Mammary epithelial cell (primary cell): ENCODE measurements at places on chromosomes 4 and X. TPM values are rescaled to one million over a fixed set of nuclear protein-coding genes. Genes with fewer than 3 reads are reported as not detected.

Gene SPINK2
- not detected in 2 replicates for total RNA-seq

Gene BST1
- total RNA-seq: under 0.01 TPM

Gene CLCN4
- total RNA-seq: 7.0 TPM

Gene FAM236B
- total RNA-seq: not detected in 2 replicates

Gene SMR3B
- total RNA-seq: not detected in 2 replicates

Gene PABPC5
- total RNA-seq: 1.3 TPM

Gene KDR
- total RNA-seq: 0.35 and 0.49 TPM in 2 replicates

Gene CTSO
- 1.9 and 2.0 TPM in 2 replicates for total RNA-seq

GRCh38 chrX:14356401-14356800 lies 172.9 kb upstream of the GLRA2 start:
- peak; percentile 50 for DNase-seq

DNA sequence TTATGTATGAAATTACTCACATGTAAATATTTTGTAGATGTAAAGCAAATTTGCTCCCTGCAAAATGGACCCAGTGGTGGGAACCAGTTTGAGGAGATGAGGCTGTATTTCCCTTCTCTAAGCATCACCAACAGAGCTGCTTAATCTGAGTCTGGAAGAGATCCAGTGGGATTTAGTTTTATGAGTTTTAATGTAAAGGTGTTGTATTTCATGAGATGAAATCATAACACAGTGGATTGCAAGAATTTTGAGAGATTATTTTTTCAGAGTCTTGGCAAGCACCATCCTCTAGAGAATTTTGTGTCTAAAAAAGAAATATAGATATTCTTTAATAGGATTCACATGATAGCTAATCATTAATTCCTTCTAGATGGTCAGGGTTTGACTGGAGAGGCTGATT lies 35.6 kb upstream of the SFRP2 start:
- no peak for DNase-seq

GRCh38 chr4:8373270-8373972 lies 67.1 kb downstream of the ACOX3 start:
- DNase-seq: no peak

DNA sequence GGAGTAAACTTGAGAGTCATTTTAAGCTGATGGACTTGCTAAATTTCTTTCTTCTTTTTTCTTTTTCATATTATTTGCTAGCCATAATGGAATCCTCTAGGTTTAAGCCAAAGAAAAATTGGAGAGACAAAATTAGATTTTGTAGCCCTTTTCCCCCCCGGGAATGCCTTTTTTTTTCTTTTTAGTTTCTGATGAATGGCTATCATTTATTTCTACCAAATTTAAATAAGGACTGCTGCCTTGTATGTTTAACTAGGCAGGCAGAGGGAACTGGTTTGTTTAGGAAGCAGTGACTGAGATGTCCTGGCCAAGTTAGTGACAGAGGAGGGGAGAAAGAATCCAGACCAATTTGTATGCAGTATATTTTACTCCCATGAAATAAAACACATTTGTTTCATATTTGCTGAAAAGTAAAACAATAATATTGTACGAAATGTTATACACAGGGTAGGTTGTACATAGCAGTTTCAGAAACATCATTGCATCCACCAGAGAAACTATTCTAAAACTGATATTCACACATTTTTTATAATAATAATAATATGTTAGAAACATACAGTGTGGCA lies 5.7 kb downstream of the PITX2 start:
- no peak for DNase-seq

DNA sequence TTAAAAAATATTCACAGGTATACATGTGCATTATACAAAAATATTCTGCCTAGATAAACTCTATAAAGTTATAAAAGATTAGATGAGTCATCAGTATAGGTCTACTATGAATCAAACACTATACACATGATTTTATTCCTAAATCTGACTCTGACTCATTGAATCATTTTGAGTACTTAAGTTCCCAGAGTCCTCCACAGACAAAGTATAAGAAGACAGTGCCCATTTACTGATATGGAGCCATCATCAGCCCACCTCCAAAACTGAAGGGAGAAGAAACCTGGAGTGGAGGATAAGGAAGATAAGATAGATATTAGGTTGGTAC lies 28.7 kb upstream of the ANTXR2 start:
- DNase-seq: peak; percentile 40

GRCh38 chrX:15512401-15512965 lies 11.9 kb downstream of the BMX start:
- DNase-seq: peak; percentile 89

DNA sequence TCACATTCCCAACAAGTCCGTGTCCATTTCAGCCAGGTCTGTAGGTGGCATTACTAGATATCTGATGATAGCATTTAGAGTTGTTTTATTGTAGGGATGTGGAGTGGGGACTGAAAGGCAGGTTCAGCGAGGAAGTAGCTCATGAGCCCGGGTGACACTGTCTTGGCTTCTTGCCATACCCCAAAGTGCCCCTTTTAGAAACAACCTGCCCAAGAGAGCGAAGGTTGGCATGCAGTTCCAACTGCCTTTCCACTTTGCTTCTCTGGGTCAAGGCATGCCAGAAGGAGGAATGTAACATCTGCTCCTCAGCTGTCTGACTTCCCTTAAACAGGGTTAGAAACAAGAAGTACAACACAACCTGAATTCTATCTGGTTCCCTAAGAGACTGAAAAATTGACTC lies 9.0 kb downstream of the GRIA3 start:
- no peak for DNase-seq

GRCh38 chr4:158161551-158162354 lies 11.1 kb downstream of the GASK1B start:
- peak; percentile 81 for DNase-seq

GRCh38 chr4:169902658-169903345 lies 123.4 kb downstream of the MFAP3L start:
- no peak for DNase-seq

DNA sequence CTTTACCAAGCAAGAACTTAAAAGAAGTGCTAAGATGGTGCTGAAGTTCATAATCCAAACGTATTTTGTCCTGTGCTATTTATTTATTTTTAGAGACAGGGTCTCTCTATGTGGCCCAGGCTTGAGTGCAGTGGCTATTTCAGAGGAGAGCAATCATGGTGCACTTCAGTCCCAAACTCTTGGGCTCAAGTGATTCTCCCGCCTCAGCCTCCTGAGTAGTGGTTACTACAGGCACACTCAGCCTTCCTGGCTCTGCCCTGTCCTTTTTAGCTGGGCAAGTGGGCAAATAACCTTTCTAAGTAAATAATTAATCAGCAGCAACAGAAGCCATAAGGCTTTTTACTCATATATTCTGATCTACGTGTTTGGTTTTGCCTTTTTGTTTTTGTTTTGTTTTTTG lies 2.6 kb downstream of the NSD2 start:
- DNase-seq: no peak

- DNase-seq: no peak
Measured at GRCh38 chrX:53031380-53031779, 17.2 kb upstream of the GPR173 start.

DNA sequence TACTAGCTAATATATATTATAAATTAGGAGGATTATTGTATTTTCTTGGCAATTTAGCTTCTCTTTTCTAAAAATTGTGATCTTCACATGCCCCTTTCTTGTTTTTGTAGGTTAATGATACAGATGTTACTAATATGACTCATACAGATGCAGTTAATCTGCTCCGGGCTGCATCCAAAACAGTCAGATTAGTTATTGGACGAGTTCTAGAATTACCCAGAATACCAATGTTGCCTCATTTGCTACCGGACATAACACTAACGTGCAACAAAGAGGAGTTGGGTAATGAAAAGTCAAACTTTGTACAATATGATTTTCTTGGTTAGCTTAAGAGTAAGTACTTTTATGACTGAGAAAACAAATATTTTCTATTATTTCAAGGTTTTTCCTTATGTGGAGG lies 74.1 kb downstream of the SLC10A6 start:
- DNase-seq: no peak

- DNase-seq: no peak
Measured at GRCh38 chrX:10101269-10101668, 55.5 kb upstream of the CLCN4 start.

GRCh38 chrX:8955511-8955910 lies 78.4 kb downstream of the FAM9B start:
- no peak for DNase-seq

DNA sequence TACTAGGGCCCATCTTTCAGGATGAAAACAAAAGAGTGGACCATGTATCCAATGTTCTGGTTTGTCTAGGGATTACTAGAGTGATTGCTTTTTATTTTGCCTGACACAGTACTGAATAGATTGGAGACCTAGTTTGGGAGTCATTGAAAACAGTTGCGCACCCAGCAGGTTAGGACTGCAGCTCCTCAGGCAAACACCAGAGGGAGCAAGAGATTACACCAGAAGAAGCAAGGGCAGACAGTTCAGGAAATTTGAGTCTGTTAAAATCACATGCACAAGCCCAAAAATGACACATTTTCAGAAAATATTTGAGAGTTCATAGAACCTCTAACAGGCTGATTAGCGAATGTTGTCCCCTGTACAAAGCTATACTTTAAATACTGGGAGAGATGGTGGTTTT lies 55.6 kb downstream of the CYLC1 start:
- DNase-seq: peak; percentile 6

- no peak for DNase-seq
Measured at GRCh38 chrX:39507034-39507433, 590.7 kb downstream of the BCOR start.

DNA sequence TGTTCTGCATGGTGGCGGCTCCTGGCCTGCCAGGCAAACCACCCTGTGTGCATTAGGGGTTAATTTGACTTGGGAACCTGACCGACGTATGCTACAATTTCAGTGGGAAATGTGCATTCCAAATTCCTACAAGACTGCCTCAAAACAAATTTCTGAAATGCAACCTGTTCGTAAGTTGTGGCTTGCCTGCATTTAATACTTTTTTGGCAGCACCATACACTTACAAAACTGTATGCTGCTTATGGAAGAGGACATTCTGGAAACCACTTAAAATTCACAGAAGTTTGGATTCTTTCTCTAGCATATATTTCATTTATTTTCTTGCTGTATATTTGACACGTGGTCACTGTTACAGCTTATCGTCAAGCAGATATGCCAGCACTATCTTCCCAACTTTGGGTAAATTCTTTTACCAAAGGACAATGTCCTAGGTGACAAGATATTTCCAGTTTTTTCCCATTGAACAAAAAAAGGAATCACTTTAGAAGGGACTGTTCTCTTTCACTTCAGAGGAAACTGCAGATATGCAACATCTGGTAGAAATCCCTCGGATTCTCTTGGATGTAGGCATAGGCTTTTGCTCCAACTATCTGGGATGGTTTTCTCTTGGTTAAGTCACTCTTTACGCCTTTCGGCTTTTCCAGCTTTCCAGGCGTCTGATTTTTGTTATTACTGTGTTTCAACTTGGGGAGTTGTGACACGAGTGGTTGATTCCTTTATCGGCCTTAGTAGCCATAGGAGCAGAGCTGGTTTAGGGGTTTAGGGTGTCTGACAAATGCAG lies 9.7 kb upstream of the TENM3 start:
- DNase-seq: no peak

GRCh38 chr4:39933671-39934590 lies 43.8 kb downstream of the PDS5A start:
- no peak for DNase-seq

- no peak for DNase-seq
Measured at GRCh38 chr4:2732526-2732925, 23.6 kb downstream of the TNIP2 start.

DNA sequence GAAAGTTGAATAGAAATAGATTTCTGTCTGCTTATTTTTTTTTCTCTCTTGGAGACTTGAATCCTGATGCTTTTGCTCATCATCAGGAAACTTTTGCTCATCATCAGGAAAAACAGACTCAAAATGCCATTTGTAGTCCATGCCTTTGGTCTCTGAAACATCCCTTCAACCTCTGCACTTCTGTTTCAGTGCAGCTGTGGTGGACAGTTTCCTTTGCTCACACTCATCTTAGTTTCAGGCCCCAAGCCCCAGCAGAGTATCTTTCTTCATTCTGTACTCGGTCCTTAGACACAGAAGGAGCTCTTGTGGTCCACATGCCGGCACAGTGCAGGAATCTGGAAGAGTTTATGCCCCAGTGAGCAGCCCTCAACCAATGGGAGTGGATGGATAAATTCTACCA lies 337.9 kb downstream of the PPP3CA start:
- no peak for DNase-seq

DNA sequence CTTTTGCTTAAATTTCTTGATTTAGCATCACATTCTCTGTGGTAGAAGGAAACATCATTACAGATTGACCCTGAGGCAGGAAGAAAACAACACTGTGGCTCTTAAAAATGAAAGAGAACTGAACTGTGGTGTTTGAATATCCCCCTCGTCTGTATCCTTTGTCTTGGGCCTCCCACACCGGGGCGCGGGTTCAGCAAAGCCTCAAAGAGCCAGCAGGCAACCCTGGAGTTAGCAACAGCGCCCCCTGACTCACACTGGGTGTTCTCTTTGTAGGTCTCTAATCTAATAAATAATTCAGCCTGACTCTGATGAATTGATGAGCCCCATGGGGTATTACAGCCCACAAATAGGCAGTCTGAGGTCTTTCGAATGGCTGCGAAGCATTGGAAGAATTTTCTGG lies 46.1 kb upstream of the CTSO start:
- no peak for DNase-seq

- no peak for DNase-seq
Measured at GRCh38 chr4:182453830-182454229, 210.6 kb downstream of the TENM3 start.

DNA sequence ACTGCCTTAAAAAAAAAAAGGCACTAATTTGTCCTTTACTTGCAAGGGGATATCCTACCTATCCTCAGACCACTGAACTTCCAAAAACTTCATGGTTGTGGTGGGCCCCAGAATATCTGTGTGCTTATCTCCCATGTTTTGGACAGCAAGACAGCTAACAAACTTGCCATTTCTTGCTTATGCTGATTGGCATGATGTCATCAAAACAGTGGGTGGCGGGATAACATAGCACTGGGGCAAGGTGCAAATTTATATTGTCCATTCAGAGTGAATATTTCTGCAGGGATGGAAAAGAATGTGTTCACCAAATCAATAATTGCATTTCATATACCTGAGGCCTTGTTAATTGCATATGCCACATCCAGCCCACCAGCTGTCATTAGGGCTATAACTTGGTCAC lies 23.5 kb downstream of the HAUS3 start:
- no peak for DNase-seq

- DNase-seq: no peak
Measured at GRCh38 chr4:41541687-41542094, 3.7 kb downstream of the LIMCH1 start.

DNA sequence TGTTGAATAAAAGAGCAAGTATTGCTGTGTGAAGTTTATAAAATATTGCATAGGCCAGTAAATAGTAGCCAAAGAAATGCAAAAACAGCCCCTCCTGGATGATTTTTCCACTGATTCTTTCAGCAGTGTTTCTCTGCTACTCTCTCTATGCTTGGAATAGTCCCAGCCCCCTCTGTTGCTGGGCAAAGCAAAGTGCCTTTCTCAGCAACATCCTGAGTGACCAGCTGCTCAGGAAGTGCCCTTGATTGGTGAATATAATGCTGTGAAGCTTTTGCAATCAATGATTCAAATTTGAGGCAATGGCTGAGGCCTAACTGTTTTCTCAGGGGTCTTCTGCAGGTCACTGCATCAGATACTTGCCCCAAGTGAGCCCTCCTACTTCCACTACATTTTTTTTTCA lies 656.7 kb downstream of the ZNF674 start:
- no peak for DNase-seq

GRCh38 chr4:183399616-183400015 lies 44.8 kb upstream of the CDKN2AIP start:
- no peak for DNase-seq
